ENCODE measurements at places on chromosomes 7 and 10. TPM values are rescaled to one million over a fixed set of nuclear protein-coding genes. Genes with fewer than 3 reads are reported as not detected.
A peak's percentile ranks its signal among the peaks of the same experiment; 100 is the strongest.

- no peak for DNase-seq
Measured at GRCh38 chr10:75956624-75957023, 525.2 kb downstream of the LRMDA start.

WDR86 gene
- 39.1 TPM for polyA plus RNA-seq

DNA sequence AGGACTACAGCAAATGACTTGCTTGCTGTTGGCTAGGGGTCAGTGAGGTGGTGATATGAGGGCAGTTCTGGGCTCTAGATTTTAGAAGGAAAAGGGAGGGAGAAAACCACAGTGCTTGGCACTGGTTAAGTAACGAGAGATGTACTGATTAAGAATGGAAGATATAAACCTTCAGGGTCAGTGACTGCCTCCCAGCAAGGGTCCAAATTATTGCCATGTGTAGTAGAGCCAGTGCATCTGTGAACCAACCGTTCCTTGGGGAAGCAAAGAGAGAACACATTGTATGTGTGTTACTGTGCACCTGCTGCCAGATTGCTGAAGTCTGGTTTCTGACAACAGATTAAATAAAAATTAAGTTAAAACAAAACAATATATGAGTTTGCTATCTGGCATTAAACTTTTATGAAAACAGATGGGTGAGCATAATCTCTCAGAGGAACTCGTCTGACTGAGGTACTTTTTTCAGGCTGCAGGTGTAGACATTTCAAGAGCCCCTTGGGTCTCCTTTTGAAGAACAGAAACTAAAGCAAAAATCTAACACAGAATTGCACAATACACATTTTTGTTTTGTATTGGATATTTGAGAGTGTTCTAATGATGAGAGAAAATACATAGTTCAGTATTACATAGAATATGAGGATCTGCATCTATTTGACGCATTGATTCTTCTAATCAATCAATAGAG is 1120.6 kb downstream of the SORCS3 start:
- DNase-seq, result no peak

DNA sequence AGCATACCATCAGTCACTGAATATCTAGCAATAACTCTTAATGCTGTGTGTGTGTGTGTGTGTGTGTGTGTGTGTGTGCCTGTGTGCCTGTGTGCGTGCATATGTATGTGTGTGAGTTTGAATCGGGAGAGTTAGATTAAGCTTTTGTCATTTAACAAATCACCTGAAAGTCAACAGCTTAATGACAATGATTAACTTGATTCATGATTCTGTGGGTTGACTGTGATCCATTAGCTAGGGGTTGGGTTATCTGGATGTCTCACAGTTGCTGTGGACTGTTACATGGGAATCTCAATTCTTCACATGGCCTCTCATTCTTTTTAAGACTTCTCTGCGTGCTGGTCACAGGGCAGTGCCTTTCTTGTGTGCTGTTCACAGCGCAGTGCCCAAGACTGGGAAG is 639.0 kb upstream of the SORCS1 start:
- no peak for DNase-seq

DNA sequence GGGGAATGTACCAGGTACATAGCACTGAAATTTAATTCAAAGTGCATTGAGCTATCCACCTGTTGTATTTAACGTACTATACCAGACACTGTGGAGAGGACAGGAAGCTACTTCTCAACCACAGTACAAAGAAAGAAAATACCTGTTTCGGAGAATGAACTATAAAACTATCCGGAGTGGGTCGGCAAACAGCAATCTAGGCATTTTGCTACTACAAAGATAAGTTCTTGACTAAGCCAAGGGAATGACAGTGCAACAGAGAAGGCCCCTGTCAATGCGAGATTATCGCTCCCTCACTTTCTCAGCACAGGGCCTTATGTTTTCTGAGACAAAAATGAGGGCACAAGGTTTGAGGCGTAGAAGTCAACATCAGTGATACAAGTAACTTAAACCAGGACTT is 27.4 kb downstream of the SFMBT2 start:
- DNase-seq, result no peak

GPR26 gene
- not detected for polyA plus RNA-seq

- no peak for DNase-seq
Measured at GRCh38 chr7:1999278-1999984, 233.3 kb downstream of the MAD1L1 start.

ADIRF gene
- polyA plus RNA-seq, result 9.2 TPM

ANKRD1 gene
- 0.82 TPM for polyA plus RNA-seq

HOXA6 gene
- 36.8 TPM for polyA plus RNA-seq

CRTAC1 gene
- 31.6 TPM for polyA plus RNA-seq

DNA sequence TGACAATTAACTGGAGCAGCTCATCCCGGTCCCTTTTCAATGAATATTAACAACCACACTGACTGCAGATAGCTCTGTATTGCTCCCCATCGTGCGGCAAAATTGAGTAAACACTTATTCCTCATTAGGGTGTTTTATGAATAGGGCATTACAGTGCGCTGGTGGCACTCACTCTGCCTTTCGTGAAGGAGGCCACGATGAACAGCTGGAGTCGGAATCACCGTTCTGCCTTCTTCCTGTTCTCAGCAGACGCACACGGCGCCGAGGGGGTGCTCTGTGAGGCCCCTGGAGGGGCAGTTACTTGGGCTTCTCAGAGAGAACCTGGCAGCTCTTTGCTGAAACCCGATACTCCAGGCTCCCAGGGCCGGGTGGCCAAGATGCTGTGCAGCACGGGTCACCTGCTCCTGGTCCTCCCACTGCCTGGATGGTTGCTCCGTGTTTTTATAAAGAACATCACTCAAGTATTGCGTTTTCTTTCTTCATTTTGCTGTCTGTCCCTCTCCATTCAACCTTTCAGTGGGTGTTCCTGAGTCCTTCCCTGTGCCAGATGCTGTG is 241.9 kb downstream of the GLRX3 start:
- peak; percentile 24 for DNase-seq

- no peak for DNase-seq
Measured at GRCh38 chr10:23238015-23238414, 45.9 kb downstream of the PTF1A start.

DNA sequence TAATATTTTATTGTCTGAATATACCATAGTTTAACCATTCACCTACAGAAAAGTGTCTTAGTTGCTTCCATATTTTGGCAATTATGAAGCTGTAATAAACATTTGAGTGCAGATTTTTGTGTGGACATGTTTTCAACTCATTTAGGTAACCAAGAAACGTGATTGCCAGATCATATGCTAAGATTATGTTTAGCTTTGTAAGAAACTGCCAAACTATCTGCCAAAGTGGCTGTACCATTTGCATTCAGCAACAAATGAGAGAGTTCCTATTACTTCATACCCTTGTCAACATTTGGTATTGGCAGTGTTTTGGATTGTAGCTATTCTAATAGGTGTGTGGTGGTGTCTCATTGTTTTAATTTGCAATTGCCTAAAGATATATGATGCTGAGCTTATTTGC is 233.5 kb downstream of the TMEM26 start:
- DNase-seq, result no peak

GRCh38 chr7:30240106-30240800 is 44.1 kb upstream of the ZNRF2 start:
- DNase-seq, result no peak

ATG9B gene
- polyA plus RNA-seq, result 4.2 TPM

DNA sequence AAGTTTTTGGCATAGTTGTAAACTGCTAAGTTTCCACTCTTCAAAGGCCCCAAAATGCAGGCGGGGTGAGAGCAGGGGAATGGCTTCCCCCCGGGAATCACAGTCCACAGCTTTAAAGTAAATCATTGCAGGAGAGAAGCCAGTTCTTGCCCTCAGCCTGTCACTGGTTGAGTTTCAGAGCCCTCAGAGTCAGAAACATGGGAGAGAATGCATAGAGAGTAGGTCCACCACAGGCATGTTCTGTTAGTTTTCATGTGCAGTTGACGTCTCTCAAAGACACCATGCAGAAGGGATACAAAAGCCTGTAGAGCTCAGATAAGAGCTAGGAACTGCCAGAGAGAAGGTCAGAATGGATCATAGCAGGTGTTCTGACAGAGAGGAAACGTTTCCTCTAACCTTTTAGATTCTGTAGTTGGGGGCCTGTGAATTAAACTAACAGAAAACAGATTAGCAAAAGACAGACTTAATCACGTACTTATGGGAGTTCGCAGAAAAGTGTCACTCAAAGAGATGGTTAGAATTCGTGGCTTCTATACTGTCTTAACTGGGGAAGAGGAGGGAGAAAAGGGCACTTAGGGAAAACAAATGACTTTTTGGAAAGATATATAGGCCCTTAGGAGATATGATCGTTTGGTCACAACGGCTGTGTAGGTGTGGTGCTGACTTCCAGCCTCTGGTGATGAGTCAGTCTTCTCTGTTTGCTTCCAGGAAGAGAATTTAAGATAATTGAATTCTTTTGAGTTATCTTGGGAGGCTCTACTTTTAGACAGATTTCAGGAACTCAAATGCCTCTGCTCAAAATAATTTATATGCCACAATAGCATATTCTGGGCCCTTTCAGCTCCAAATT is 48.0 kb upstream of the MSRB2 start:
- no peak for DNase-seq

OIT3 gene
- polyA plus RNA-seq, result 4.5 TPM

DNA sequence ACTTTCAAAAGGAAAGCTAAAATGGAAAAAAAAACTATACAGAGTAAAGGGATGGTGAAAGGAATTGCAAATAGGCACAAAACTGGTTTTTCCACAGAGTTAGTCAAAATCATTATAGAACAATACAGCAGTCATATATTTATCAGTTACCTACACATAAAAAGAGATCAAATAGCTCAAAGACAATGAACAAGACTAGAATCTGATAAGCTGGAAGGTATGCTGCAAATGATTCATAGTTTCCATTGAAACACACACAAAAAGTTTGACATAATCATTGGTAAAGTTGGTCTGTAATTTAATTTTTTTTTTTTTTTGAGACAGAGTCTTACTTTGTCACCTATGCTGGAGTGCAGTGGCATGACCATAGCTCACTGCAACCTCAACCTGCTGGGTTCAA is 92.4 kb upstream of the SGCE start:
- no peak for DNase-seq

GRCh38 chr7:32587411-32587948 is 92.2 kb downstream of the AVL9 start:
- no peak for DNase-seq

OR2A42 gene
- 1.2 TPM for polyA plus RNA-seq

- DNase-seq, result no peak
Measured at GRCh38 chr7:128446306-128446705, 9.4 kb upstream of the HILPDA start.

- DNase-seq, result no peak
Measured at GRCh38 chr7:129886167-129886817, 66.5 kb downstream of the UBE2H start.

CCAR1 gene
- 152 TPM for polyA plus RNA-seq

GDF10 gene
- 2.4 TPM for polyA plus RNA-seq

- DNase-seq, result no peak
Measured at GRCh38 chr10:87623191-87623590, 36.5 kb upstream of the PAPSS2 start.

- no peak for DNase-seq
Measured at GRCh38 chr10:96275685-96276418, 4.5 kb upstream of the BLNK start.

DNA sequence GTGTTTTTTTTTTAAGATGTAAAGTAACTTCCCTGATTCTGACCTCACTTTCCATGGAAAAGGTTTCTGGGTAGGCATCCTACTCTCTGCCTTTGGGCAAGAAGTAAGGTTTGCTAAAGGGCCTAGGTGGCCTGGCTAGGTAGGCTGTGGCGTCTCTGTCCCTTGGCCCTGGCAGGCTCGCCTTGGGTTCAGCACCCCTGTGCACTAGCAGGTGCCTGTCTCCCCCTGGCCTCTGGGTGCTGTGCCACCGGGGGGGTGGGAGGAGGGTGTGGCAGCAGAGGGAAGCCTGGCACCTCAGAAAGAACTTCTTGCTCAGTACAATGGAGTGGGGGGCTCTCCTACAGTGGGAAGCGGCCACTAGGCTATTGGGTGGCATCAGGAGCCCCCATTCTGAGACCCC is 14.0 kb downstream of the TECPR1 start:
- no peak for DNase-seq

THAP5 gene
- 34.9 TPM for polyA plus RNA-seq

GRCh38 chr7:93307131-93307660 is 75.0 kb downstream of the VPS50 start:
- DNase-seq, result no peak

- no peak for DNase-seq
Measured at GRCh38 chr7:155804897-155805825, 7.1 kb downstream of the SHH start.

CRYGN gene
- 5.6 TPM for polyA plus RNA-seq

GRCh38 chr7:5827755-5828154 is 46.3 kb upstream of the RNF216 start:
- no peak for DNase-seq

DNA sequence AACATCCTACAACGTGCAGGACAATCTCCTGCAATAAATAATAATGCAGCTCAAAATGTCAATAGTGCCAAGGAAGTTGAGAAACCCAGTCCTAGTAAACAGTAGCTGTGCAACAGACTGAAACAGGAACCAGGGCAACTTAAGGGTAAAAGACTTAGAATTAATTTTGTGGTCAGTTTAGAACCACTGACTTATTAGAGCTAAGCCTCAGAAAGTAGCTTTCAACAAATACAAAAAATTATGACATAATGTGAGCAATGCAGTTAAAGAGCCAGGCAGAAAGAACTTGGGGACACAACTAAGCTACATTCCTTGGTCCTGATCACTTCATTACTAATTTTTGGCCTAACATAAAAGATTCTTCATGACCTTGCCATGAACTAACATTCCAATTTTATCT is 195.4 kb downstream of the MACC1 start:
- DNase-seq, result no peak

- DNase-seq, result no peak
Measured at GRCh38 chr10:100826983-100827818, 81.8 kb downstream of the PAX2 start.

MTG1 gene
- 88.6 TPM for polyA plus RNA-seq

ACHE gene
- polyA plus RNA-seq, result 6.7 TPM

DNA sequence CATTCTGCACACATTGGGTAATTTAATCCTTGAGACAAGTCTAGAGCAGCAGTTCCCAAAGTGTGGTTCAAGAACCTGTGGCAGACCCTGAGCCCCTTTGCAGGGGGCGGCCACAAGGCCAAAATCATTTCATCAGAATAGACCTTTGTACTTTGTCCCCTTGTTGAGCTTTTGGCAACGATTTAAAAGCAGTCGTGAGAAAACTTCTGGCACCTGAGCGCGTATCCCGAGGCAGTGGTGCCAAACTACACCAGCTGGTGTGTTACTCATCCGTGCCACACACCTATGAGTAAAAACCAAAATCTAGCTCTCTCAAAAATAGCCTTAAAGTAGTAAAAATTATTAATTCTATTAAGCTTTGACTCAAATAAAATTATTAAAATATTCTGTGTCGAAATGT is 306.8 kb downstream of the SDK1 start:
- DNase-seq, result no peak

C10orf143 gene
- 10.5 TPM for polyA plus RNA-seq
